GM12891 (cell line): ENCODE measurements at places on chromosomes 16 and 17.

DNA sequence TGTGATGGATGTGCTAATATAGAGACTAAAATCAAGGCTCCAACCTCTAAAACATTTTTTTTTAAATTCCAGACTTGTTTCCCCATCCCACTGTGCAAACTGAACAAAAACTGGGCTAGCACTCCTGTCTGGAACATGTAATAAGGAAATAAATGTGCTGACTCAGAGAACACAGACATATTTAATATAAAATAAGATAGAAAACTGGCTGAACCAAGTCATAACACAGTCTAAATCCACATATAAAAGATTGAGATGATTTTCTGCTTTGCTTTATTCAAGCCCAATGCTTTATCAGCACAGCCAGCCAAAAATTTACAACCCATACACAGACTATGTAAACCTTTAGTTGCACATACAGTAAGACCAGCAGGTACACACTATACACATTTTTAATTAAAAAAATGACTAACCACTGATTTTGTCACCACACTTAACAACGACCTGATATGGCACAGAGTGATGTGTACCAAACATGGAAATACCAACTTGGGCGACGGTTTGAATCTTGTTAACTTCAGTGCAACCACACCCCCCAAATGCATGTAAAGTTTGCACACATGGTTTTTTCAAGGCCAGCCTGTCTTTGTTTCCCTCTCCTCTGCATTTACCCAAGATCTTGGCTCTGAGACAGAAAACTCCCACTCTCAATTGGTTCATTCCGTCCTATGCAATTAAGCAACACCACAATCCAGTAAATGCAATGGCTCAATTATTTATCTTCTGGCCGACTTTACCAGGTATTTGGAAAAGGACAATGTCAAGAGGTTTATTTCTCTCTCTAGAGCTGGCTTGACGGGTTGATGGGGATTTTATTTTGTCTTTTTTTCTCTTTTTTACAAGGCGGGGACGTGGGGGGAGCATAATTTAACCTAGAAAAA lies 1.2 kb downstream of the STAT3 start:
- no peak for DNase-seq

GRCh38 chr17:36590082-36590481 lies 1.6 kb upstream of the DHRS11 start:
- no peak for DNase-seq

DNA sequence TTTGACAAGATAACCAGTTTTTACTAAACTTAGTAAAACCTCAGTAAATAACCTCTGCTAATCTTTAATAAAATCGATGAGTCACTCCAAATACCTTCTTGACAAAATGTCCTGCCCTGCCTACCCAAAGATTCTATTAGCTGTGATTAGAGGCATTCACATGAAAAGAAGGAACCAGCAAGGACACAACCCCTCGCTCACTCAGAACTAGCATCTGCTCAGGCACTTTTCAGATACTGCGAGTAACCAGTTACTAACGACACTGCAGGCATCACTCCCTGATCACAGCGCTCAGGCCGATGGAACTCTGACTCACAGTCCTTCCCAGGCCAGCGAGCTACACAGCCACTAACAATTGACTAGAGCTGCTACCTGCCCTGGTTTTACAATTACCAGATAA lies 24.3 kb downstream of the PELP1 start:
- no peak for DNase-seq

- no peak for DNase-seq
These were observed 258.5 kb downstream of the ZFHX3 start for GRCh38 chr16:72789465-72789864.

DNA sequence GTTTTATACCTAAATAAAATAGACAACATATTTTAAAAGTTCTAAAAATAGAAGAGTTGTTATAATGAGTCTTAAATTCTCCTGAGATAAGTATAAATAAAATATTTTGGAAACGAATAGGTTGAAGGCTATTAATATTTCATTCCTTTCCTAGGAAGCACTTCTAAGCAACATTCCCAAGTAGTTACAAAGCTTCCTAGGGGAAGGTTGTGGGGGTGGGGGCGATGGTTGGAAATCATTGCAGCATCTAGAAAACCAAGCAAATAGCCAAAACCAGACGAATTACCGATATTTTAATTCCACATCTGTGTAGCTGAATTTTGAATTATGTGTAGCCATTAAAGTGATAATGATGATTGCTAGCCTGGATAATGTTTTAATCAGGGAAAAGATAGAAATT lies 26.9 kb downstream of the PTRH2 start:
- no peak for DNase-seq
